ENCODE measurements at places on chromosomes 6 and 20.

DNA sequence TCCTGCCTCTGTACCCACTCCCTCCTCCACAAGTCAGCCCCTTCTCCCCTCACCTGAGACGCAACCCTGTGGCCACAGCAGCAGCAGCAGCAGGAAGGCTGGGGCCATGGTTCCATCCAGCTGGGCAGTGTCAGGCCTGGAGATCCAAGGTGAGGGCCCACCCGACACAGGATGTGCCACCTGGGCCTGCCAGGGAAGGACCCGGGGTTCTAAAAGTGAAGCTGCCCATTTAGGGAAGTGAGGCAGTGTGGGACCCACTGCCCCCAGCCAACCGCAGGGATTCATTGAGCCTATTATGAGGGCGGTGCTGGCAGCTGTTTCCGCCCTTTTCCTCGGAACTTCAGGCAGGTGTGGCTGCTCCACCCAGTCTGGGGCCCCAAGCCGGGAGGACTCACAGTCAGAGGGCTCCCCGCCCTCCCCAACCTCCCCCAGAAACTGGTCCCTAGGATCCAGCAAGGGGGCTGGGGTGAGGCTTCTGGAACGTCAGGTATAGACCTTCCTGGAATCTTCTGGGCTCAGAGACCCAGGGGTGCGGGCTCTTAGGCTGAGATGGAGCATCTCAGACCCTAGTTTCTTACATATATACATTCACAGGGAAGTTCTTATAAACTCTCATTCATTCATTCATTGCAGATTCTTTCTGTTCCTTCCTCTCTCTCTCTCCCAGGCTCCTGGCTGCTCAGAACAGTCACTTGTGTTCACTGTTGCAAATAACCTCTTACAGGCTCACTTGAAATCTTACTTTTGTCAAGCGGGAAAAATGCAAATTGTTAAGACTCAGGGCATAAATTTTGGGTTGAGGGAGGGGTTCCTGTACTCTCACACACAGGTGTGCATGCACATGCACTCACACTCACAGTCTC lies at the start of gene TREML2:
TSS of gene TREML2 (minus strand) at position 249 of the 863 bp plus-strand sequence. CDS start at position 108, 141 bp downstream.
- DNase-seq, result no peak

- DNase-seq, result no peak
Measured at GRCh38 chr6:32742374-32742773, 1.2 kb downstream of the HLA-DQA2 start.

- DNase-seq, result no peak
Measured at GRCh38 chr6:24195836-24196597, 70.0 kb downstream of the NRSN1 start.

- DNase-seq, result no peak
Measured at GRCh38 chr6:94350833-94351232, 931.5 kb upstream of the EPHA7 start.

GRCh38 chr6:20542927-20543602 lies 8.8 kb downstream of the CDKAL1 start:
- no peak for DNase-seq

DNA sequence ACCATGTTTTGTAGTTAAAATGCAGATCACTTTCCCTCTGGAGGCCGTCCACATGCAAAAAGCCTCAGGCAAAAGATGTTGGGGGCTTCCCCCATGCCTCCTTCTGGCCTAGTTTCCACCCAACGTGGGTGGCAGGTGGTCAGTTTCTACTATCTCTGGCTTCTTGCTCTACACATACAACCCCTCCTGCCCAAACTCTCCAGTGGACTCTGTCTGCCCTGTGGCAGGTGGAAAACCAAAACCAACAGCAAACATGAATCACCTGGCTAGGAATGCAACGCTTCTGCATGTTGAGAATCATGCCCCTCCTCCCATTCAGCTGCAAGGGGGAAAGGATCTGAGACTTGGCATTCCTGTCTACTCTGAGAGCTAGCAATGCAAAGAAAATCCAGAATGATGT lies 94.8 kb downstream of the MBOAT1 start:
- no peak for DNase-seq

GRCh38 chr20:8305449-8305978 lies 173.4 kb downstream of the PLCB1 start:
- no peak for DNase-seq

GRCh38 chr6:90008189-90008907 lies 114.1 kb downstream of the GJA10 start:
- DNase-seq, result no peak

- DNase-seq, result no peak
Measured at GRCh38 chr6:73487473-73487872, 25.9 kb downstream of the MTO1 start.

GRCh38 chr6:105501826-105502344 lies 99.0 kb upstream of the PREP start:
- no peak for DNase-seq

DNA sequence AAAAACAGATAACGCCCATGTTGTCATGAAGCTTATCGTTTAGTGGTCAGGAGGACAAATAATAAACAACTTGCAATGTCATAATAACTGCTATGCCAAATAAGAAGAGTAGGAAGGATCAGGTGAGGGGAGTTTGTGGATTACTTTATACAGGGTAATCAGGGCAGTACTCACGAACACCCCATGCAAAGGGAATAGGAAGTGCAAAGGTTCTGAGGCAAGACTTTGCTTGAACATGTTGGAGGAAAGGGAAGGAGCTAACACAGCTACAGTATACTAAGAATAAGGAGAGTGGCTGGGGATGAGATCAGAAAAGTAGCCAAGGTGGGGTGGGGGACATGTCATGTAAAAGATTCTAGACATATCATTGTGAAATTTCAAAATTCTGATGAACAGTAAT lies 292.0 kb upstream of the RUNX2 start:
- no peak for DNase-seq

DNA sequence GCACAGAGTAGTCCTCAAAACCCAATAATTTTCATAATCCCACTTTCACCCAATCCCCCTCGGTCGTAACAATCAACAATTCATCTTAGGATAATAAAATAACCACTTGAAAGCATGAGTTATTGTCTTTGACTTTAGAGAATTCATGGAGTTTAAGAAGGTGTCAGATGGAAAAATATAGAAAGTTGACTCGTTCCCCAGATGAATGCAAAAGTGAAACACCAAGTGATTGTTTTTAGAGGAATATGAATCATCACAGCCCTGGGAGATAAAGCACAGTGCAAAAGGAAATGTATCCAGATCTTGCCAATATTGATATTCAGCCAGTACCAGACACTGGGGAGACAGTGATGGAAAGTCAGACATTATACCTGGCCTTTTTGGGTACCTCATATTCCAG lies 860.5 kb downstream of the DHX35 start:
- no peak for DNase-seq

GRCh38 chr6:121686611-121687023 lies 251.2 kb downstream of the GJA1 start:
- DNase-seq, result no peak

GRCh38 chr20:64038565-64039292 lies 2.7 kb downstream of the C20orf204 start:
- DNase-seq, result peak; percentile 70

DNA sequence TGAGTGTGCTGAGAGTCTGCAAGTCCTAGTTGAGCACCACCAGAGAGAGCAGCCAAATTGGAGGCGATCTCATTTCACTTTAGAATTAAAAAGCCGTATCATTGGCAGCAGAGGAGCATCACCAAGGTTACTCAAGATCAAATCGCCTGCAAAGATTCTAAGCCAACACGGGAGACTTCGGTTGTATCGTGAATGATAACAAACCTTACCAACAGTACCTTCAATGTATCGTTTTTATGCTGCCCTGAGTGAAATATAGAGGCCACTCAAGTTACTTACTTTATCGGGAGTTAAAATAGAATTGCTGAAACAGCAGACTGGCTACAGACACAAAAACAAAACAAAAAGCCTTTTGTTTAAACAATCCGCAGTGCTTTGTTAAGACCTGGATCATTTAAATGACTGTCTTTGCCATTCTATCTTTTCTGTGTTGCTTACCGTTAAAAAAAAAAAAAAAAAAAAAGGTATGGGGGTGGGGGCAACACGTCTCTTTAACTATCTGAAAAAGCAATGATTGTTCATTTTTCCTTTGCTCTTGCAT lies 14.2 kb downstream of the NHSL1 start:
- no peak for DNase-seq

GRCh38 chr6:75524322-75524972 lies 30.8 kb upstream of the FILIP1 start:
- DNase-seq, result peak; percentile 40

DNA sequence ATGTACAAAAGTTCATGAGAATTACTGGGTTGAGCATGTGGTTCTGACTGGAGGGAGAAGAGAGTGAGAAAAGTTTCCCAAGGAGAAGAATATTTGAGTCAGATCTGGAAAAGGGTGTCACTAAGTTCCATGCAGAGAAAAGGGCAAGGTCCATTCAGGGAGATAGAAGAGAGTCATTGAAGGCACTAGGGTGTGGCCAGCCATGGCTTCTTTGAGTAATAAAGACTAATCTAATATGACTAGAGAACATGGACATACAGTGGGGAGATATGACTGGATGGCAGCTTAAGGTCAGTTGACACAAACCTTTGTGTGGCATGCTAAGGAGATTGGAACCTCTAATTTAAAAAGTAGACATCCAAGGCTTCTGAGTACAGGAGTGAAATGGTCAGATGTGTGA lies 10.7 kb upstream of the SLC17A4 start:
- DNase-seq, result no peak

DNA sequence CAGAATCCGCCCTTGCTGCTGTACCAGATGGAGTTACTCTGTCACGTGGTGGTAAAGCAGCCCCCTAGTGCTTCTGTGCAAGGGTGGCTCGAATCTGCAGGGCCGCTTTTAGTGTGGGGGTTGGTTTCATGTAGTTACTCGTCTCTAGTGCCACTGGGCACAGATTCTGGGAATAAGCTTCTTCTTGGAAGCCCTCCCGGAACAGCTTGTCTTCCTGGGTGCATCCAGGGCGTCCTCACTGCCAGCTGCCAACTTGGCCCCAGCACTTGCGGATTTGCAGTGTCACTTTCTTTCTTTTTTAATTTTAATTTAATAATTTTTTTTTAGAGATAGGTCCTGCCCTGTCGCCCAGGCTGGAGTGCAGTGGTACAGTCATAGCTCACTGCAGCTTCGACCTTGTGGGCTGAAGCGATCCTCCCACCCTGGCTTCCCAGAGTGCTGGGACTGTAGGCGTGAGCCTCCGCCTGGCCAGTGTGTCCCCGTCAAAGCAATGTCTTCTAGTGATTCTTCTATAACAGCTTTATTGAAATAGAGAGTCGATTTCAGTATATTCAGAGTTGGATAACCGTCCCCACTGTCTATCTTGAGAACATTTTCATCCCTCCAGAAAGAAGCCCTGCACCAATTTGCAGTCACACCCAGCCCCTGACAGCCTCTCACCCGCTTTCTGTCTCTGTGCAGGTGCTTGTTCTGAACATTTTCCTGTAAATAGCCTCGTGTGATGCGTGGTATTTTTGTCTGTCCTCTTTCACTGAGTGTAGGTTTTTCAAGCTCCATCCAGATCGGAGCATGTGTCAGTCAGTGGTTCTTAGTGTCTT lies 25.9 kb downstream of the PYGB start:
- DNase-seq, result no peak

DNA sequence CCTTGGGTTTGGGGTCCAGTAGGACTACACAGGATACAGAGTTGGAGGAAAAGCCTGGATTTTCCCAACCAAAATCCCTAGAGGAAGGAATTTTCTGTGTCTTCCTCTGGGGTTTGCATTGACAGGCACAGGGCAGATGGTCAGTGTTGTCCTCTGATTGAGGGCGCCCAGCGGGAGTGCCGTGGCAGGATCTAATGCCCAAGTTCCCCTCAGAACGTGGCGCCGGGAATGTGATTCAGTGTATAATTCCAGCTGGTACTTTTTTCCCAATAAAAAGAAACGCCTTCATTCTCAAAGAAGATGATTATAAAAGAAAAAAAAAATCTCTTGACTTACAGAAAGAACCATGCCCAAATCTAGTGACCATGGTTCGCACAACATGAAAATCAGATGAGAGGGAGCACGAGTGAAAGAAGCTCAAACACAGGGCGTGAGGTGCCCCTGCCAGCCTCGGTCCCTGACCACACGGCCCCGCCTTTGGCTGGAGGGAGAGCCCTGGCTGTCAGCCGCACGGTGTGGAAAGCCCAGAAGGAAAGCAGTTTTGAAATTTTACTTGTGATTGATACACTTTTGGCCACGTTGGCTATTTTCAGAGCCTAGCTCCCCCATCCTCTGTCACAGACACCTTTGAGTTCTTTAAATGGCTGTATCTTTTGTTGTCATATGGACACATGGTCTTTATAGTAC lies 31.6 kb downstream of the VEGFA start:
- DNase-seq, result no peak

GRCh38 chr20:32970973-32971300 lies 33.3 kb downstream of the SUN5 start:
- no peak for DNase-seq

DNA sequence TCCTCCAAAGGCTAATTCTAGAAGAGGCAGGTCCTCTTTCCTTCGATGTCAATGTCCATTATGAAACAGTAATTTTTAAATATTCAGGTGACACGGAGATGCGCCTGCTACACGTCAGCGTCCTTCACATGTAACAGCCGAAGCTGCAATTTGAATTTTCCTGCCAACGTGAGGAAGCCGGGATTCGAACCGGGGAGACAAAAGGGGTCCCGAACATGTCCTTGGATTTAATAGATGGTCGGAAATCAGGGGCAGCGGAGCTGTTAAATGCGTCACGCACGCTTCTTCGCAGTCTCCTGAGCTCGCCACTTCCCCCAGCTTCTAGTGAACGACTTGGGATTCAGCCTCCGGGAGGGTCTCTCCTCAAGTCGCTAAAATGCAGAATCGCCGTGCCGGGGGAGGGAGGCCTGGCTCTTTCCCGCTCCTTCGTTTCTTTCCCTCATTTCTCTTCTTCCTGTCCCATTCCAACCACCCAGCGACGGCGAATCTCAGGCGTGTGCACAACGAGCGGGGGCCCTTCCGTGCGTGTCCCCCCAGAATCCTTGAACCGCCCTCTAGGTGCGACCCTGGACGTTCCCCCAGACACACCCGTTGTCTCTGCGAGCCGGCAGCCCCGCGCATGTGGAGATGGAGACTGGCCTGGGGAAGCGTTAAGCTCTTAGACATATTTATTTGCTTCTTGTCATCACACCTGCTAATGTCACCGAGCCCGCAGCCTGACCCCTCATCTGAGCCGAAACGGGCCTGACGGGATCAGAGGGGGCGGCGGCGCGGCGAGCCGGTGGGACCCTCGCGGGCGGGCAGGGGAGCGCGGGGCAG lies 1.3 kb upstream of the FOXC1 start:
- DNase-seq, result no peak

DNA sequence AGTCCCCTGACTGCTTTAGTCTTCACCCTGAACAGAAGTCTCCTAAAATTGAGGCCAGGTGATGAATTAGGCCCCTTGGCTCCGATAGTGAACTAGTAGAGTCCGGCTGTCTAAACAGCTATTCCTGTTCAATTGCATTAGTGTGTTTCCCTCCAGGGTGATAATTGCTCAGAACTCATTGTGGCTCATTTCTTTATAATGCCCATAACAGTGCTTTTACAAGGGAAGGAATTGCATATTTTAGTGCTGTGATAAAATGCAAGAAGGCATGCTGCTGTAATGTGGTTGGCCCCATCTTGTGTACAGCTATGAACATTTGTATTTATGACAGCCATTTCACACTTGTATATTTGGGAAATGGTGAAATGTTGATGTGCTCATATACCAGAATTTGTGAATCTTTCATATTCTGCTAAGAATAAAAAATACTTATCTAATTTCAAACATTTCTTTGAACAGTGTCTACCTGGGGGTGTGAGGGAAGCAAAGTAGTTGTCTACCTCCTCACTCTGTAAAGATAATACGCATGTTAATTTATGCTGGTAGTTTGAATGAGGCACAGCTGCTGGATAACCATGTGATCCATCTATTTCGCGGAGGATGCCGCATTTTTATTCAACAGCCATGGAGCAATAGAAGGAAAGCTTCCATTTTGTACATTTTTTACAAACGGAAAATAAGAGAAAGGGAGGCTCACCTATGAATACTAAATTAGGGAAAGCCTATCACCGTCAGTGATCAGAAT lies 451.4 kb downstream of the NKAIN2 start:
- no peak for DNase-seq
